ENCODE measurements at places on chromosomes 3 and 15.

- DNase-seq: no peak
Observed at GRCh38 chr15:81807806-81808205, 238.0 kb downstream of the MEX3B start.

- no peak for DNase-seq
Observed at GRCh38 chr15:56523521-56523920, 58.6 kb upstream of the MNS1 start.

GRCh38 chr3:160400030-160400701 is 716 bp downstream of the SMC4 start:
- DNase-seq: peak; percentile 73

- no peak for DNase-seq
Observed at GRCh38 chr15:101536875-101537405, 47.4 kb upstream of the PCSK6 start.
